Brain microvascular endothelial cell (primary cell): ENCODE measurements at places on chromosomes 1 and 21.

GRCh38 chr1:87505391-87505983, 176.8 kb downstream of the LMO4 start:
- DNase-seq, result no peak

DNA sequence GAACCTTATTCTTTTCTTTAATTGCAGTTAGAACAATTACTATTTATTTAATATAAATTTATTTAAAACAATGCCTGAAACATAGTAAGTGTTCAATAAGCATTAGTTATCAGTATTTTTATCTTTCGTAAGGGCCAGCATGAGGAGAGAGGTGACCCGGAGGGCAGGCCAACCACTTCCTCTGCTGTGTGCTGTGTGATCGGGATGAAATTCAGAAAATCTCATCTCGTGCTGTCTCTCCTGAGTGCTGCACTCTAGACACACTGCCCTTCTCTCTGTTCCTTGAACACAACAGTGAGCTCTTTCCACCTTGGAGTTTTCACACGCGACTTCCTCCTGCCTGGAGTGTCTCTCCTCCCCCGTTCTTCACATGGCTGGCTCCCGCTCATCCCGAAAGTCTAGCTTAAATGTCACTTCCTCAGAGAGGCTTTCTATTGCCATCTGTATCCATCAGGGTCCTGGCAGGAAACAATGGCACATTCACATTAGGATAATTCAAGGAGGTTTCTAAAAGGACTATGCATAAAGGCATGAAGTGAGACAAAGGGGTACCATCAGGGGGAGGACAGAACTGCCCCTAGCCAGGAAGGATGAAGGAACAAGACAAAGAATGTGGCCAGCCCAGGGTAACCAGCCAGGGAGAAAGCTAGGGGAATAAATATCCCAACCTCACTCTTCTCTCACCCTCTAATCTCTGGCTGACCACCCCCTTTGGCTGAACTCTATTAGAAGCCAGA, 142.6 kb upstream of the GJB5 start:
- no peak for DNase-seq

GRCh38 chr1:13766592-13767564, 66.9 kb downstream of the PRDM2 start:
- no peak for DNase-seq

DNA sequence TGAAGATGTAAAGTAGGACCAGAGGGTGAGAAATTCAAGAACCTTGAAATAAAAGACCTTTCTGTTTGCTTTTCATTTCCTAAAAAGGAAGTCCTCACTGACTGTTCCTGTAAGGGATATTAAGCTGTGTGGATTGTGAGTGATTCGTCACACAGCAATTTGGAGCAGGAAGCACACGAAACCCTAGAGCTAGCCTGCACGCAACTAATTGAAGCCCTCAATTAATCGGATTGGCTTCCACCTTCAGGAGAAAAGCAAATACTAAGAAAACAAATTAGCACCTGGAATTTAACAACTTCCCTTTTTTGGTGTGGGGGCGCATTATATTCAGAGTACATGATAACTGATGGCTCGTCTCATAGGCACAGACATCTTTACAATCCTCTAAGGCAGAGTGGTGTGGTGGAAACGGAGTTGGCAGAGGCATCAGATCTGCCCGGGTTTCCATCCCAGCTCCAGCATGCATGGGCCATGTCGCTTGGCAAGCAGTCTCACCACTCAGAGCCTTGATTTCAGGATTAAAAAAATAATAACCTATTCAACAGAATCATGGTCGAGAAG, 95.2 kb downstream of the KCNJ15 start:
- DNase-seq, result peak; percentile 72

DNA sequence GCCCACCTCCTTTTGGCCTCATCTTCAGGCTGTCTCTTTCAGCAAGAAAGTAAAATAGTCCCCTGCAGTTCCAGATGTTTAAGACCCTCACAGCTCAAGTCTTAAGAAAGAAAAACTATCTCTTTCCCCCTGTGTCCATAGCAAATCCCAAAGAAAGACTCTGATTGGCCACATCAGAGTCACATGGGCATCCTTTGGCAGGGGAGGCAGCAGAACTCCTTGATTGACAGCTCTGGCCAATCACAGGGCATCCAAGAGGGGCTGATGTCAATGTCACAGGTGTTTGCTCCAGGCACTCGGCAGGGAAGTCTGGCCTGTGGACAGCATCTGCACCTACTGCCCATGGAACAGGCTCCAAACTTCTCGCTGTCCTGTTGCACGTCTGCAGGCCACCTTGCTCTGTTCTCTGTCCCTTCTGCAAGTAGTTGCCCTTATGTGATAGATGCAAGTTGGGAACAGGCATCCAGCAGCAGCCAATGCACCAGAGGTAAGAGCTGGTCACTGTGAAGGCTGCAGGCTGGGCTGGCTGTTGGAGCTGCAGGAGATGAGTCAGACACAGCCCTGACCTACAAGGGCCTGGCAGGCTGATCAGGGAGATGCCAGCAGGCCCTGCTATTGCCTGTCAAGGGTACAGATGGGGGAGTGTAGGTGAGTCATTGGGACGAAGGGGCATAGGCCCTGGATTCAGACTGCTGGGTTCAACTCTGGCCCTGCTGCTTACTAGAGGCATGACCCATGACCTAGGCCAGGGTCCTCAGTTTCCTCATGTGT, 96.8 kb upstream of the TMEM51 start:
- DNase-seq, result peak; percentile 38

DNA sequence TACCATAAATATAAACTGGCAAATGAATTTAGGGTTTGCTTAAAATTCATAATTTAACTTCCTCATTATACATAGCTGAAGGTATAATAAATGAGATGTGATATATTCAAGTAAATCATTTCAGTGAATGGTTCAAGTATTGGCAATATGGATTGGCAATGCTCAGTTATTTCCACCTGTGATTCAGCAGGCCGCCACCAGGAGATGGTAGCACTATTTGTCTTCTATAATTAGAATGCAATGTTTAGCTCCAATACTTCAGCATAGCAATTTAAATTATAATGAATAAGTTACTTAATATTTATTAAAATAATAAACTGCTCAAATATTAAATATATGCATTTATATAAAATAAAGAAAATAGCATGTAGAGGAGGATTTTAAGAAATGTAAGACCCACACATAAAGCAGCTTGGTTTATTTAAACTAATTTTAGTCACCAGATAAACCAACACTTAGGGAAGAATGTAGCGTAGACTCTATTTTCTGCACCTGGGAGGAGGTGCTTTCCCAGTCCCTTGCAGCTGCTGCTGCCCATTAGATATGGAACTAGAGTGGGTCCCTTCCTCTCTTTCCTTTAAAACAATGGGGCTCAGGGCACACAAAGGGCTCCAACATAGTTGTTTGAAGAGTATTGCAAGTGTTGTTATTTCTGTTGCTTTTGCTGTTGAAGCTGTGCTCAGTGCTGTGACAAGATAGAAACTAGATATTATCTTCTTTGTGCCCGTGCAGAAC, 62.1 kb downstream of the PLPPR4 start:
- no peak for DNase-seq

GRCh38 chr1:46133181-46133658, 791 bp upstream of the PIK3R3 start:
- DNase-seq, result no peak

GRCh38 chr1:4767308-4767707, 112.9 kb downstream of the AJAP1 start:
- no peak for DNase-seq

DNA sequence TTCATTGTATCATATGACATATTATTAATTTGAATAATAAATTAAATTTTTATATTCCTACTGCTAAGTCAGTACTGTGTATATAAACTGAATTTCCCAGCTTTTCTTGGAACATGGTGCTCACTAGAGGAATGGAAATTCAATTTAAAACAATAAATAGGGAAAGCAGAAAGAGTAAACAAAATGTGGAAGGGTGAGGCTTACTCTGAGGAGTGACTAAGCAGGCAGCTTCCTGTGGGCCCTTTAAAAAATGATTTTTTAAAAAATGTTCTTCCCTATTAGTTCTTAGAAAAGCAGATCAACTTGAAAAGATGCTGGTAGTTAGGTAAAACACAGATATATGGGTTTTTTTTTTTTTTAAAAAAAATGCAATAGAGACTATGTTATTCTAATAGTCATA, 49.5 kb upstream of the S1PR1 start:
- DNase-seq, result no peak

DNA sequence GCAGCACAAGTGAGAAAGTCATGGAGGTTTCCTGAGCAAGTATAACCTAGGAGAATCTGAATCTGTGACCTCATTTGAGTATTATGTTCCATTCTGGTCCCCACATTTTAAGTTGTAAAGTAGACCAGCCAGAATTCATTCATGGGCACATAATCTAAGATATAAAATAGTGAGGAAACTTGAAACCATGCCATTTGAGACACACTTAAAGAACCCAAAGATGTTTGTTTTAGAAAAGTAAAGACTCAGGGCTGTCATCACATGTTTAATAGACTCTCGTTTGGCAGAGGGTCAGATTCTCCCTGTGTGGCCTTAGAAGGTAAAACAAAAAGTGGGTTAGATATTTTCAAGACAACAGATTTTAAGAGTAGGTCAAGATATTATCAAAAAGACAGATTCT, 6.4 kb downstream of the SZT2 start:
- no peak for DNase-seq

- no peak for DNase-seq
Observed at GRCh38 chr21:38307771-38308531, 51.2 kb downstream of the KCNJ15 start.

- no peak for DNase-seq
Observed at GRCh38 chr1:7026169-7026568, 240.9 kb downstream of the CAMTA1 start.

DNA sequence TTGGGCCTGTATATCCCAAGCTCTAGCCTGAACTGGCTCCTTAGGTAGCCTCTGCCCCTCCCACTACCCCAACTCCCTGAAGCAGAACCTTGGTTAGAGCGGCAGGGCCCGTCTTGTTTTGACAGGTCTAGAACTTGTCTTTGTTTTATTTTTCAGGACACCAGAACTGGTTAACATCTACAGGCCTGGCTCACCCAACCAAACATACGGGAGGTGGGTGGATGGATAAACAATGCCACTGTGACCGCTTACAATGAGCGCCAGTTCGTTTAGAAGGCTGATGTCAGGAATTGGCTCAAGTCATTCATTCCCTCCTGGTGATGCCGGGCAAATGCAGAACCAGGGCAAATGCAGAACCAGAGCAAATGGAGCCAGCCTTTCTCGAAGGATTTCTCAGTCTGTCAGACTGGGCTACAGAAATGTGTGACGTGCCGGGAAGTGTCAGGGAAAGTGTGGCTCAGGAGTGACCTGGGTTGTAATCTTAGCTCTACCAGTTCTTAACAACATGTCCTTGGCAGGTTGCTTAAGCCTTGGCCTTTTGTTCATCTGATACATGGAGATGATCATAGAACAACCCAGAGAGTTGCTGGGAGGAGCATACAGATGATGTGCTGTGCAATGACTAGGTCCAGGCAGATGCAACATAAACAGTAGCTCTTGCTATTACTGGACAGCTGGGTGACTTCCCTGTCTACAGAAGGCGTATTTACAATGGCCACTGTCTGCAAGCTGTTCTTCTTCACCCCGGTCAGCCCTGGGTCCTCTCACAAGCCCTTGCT, 30.5 kb upstream of the BTG2 start:
- DNase-seq, result no peak

DNA sequence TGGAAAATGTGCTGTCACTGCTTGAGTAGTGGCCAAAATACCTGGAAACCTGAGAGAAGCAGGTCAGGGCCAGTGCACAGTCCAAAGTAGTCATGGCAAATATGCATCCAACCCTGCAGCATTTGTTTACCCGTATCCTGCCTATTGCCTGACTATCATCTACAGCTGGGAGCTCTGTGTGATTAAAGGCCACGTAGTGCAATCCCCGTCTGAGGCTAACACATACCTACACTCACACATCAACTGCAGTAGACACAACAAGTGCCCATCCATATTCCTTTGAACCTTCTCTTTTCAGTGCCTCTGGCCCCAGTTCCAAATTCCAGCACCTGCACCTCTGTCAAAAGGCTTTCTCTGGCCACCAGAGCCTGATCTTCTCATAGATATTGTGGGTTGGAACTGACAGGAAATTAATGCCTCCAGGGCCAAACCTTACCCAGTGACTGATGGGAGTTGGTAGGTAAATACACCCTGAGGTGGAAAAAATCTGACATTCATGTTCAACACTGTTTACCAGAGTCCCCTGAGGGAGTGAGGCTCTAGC, 383.0 kb downstream of the SETD4 start:
- DNase-seq, result no peak

GRCh38 chr1:233554037-233554436, 59.9 kb upstream of the KCNK1 start:
- no peak for DNase-seq

DNA sequence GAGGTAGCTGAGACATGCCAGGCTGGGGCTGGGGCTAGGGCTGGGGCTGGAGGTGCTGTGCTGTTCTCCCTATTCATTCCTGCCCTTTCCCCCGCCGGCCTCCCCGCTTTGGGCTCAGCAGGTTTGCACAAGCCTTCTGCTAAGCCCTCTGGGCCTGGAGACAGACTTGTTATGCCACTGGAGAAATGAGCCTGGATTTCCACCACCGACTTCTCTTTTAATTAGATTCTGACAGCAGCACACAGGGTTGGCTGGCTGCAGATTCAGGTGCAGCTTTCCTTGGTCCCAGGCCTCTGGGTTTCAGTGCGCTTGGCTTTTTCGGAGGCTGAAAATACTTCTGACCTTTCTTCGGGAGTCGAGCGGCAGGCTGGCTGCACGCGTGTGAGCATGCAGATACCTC, 71.5 kb upstream of the ACTL8 start:
- no peak for DNase-seq

GRCh38 chr1:13832536-13832935, 132.5 kb downstream of the PRDM2 start:
- no peak for DNase-seq

DNA sequence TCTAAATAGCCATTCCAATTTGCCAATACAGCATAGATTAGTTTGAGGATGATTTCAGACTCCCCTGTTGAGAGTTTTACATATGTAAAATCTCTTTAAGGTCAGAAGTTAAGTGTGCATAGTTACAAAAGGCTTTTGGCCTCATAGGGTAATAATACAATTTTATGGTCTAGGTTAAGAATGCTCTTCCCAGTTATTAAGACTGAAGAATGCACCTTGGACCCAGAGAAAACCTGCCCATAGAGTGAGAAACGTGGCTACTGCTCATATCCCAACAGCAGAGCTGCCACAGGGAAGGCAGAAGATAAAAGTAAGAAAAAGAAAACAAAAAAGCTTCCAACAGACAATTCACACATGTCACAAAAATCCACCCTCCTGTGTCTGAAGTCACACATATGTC, 255.9 kb downstream of the LMO4 start:
- no peak for DNase-seq

GRCh38 chr1:54623216-54624007, at the start of gene FAM151A:
TSS of gene FAM151A (minus strand) at chr1:54623525. CDS start at chr1:54623395, 130 bp downstream.
- DNase-seq, result no peak
